Kasumi-1 (cell line): ENCODE measurements at places on chromosomes 1 and 21.

GRCh38 chr1:150165622-150166612, 16.2 kb downstream of the PLEKHO1 start:
- DNase-seq, result peak; percentile 72

- no peak for DNase-seq
Measured at GRCh38 chr1:206700445-206701036, 15.8 kb downstream of the MAPKAPK2 start.

GRCh38 chr1:231557898-231558707, 29.6 kb downstream of the TSNAX start:
- DNase-seq, result no peak

DNA sequence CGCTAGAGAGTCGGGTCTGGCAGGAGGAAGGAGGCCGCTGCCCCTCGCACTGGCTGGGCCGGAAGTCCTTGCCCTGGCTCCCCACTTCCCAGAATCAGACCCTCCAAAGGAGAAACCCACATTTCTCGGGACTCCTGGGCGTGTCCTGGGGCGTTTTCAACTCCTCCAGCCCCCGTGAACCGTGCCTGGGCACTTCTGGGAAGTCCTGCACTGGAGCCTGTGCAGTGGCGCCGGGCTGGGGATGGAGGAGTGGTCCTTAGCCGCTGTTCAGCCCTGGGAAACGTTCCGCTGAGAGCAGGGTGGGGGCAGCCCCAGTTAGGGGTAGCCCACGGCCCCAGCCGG, 3.0 kb downstream of the IGSF21 start:
- DNase-seq, result no peak

DNA sequence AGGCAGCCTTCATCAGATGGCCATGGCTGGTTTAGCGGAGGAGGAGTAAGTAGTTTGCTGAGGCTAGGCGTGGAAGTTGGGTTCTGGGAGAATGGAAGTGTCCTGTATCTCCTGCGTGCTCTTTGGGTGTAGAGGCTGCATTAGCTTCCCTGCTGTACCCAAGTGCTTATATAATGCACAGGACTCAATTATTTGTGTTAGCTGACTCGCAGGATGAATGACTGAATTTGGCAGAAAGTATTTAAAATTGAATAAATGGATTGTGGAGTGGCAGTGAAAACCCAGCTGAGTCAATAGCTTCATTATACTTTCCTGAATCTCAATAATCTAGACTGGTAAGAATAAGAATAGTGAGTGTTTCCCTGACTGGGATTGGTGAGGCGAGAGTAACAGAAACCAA, 13.8 kb downstream of the DNTTIP2 start:
- no peak for DNase-seq

GRCh38 chr1:238499021-238499420, 608.3 kb upstream of the ZP4 start:
- no peak for DNase-seq

DNA sequence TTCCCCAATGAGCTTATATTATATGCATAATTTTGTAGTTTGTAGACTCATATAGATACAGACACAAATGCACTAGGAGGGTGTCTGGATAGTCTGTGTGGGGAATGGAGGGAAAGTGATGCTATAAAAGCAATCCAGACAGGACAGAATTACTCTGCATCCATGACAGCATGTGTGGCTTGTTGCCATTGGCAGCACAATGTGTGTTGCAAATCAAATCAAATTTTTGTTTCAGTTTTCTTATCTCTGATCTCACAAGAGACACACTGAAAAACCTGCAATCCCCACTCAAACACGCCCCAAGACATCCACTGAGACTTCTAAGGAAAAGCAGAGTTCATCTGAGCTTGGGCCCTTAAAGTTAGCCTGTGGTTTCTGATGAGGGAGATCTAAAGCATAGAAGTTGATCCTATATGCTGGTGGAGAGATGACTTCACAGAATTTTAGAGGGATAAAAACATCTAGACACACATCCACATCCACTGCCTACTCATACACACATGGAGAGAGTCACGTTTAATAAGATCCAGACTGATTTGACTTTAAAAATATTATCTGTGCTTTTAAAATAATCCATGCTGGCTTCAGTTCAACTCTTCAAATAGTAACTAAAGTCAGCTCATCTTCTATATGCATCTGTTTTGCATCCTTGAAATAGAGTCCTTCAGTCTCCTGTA, 313.0 kb upstream of the PLXNA2 start:
- DNase-seq, result no peak

DNA sequence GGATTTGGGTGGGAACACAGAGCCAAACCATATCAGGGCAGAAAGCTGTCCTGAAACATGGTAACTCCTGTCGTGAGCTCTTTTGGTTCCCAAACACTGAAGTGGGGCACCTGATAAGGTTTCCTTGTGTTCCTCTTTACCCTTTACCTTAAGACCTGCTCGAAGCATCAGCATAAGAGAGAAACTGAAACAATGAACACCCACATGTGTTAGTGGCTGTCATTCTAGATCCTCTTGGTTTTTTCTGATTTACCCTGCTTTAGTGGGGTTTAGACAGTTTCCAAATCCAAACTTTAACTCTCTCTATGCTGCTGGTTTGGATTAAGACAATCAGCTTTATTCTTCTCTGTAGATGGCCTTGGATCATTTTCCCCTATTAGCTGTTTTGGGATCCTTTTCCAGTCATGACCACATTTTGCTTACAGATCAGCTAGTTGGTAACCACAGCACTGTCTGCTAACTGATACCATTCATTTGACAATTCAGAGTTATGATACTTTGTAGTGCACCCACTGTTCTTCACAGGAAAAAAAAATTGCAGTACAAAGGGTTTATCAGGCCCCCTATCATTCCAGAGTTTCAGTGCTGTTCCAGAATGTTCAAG, 975 bp upstream of the MNDA start:
- no peak for DNase-seq

GRCh38 chr1:100443811-100444571, 91.7 kb downstream of the CDC14A start:
- DNase-seq, result peak; percentile 45

- DNase-seq, result no peak
Measured at GRCh38 chr1:41153750-41154274, 88.3 kb downstream of the SCMH1 start.

- DNase-seq, result no peak
Measured at GRCh38 chr1:98256700-98257099, 335.9 kb upstream of the DPYD start.

- DNase-seq, result no peak
Measured at GRCh38 chr1:233897325-233898162, 6.9 kb upstream of the SLC35F3 start.

DNA sequence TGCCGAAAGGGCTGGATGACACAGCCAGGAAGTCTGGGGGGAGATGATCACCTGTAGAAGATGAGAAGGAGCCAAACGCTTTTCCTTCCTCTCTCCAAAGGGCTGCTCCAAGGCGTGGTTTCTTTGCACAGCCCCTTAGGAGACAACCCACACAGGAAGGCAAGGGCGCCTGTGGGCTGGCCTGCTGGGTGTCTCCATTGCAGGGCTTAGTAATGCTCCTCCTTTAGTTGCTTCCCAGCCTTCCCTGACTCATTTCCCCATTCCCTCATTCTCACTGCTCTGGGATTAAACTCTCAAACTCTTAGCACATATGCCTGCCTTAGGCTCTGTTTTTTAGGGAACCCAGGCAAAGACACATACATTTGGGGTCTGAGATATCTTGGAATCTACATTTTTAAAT, 1.7 kb upstream of the CLCA1 start:
- peak; percentile 23 for DNase-seq

GRCh38 chr1:229657993-229658755, 32.1 kb downstream of the URB2 start:
- DNase-seq, result no peak

GRCh38 chr21:19683492-19683891, 1279.9 kb upstream of the TMPRSS15 start:
- no peak for DNase-seq

DNA sequence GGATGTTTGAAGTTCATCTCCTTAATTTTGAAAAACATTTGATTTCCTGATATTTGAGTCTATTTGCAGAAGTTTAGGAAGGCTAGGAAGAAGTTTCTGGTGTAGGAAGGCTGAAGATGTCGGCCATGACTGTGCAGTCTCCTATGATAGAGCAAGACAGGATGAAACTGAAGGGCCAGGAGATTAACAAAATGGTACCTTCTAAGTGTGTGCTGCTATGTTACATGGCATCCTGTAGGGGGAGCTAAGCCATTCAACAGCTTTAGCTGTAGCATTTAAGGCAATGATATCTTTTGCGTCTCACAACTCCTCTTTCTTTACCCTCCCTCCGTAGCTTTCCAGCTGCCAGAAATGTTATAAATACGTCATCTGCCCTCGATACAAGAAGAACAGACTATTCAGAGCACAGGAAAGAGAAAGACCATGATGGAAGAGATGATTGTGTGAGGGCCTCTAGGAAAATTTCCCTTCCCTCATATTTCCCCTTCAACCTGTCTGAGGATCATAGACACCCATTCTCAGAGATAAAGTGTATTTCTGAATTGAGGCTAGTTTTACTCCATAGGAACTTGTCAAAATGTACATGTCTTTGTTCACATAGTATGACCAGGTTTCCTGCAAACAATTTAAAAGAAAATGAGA, 61.1 kb downstream of the XCL1 start:
- DNase-seq, result peak; percentile 67

DNA sequence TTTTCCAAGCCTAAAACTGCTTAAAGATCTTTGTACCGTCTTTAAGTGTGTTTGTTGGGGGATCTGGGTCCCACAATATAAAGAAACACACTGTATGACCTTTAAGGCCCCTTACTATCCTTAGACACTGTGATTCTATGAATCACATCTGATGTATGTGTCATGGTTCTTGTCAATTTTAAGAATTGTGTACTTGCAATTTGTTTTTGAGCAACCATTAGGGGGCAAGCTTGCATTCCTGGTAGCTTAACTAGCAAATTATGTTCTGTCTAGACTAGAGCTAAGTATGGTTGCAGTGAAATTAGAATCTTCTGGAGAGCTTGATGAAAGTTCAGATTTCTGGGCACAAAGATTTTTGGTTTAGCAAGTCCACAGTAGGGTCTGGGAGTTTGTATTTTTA, 219.5 kb downstream of the TPR start:
- DNase-seq, result peak; percentile 33

DNA sequence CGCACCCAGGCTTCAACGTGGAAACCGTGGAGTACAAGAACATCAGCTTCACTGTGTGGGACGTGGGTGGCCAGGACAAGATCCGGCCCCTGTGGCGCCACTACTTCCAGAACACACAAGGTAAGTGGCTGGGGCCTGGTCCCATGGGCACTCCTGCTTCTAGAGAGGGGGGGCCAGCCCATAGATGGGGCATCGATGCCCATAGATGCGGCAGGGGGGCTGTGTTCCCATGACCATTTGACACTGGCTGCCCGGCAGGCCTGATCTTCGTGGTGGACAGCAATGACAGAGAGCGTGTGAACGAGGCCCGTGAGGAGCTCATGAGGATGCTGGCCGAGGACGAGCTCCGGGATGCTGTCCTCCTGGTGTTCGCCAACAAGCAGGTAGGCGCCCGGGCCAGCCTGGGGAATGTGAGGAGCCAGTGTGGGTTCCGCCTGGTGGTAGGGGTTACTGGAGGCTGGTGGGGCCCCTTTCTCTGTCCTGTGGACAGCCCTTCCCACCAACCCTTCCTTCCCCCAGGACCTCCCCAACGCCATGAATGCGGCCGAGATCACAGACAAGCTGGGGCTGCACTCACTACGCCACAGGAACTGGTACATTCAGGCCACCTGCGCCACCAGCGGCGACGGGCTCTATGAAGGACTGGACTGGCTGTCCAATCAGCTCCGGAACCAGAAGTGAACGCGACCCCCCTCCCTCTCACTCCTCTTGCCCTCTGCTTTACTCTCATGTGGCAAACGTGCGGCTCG, 5.6 kb downstream of the C1orf35 start:
- DNase-seq, result no peak

DNA sequence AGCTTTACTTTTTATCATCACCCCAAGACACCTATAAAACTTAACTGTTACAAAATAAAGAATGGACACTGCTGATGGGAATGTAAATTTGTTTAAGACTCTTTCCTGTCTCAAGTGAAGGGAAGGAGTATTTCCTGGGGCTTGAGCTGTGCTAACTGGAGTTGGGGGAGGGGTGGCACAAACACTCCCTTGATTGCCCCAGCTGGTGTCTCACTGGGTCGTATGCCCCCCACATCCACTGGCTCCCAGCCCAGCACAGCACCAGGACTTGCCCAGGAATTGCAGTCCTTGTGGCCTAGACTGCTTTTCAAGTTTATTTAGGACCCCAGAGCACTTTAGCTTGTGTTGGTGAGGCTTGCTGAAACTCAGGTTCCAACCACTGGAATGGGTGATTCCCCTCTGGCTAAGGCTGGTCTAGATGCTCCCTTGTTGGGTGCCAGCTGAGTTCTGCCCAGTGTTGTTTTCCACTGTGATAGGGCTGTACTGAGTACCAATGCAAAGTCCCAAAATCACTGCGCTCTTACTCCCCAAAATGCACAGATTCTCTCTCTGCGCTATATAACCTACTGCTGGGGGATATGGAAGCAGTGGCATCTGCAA, 49.1 kb upstream of the DR1 start:
- no peak for DNase-seq

DNA sequence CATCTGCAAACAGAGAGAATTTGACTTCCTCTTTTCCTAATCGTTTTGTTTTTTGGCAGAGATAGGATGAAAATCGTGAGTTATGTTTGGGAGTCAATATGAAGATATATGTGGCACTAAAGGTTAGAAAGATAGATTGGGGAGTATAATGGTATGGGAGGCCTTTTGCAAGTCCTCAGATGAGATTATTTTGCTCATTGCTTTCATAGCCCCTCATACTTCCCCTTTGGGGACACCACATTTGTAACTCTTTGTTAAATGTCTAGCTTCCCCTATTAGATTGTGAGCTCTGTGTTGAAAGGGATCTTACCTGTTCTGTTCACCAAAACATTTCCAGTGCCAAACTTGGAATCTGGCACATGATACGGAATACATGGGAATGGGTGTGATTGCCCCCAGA, 30.2 kb downstream of the RAVER2 start:
- DNase-seq, result peak; percentile 21

- DNase-seq, result no peak
Measured at GRCh38 chr1:17156108-17156507, 36.9 kb upstream of the PADI2 start.

GRCh38 chr1:216064643-216065042, 358.6 kb downstream of the USH2A start:
- no peak for DNase-seq

DNA sequence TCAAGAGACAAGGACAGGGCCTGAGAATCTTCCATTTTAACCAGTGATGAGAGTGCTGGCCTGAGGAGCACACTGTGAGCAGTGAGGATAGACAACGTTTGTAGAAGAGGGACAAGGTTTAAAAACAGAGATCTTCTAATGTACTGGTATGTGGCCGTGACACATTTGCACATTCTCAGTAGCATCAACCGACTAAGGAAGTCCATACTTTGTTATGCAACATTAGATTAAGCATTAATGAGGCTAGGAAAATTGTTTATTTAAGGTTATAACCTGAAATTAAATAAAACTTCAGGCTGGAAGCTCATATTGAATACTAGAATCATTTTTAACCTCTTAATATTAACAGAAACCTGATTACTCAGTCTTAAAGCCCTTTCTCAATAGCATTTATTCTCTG, 99.0 kb downstream of the SLC45A1 start:
- DNase-seq, result no peak

DNA sequence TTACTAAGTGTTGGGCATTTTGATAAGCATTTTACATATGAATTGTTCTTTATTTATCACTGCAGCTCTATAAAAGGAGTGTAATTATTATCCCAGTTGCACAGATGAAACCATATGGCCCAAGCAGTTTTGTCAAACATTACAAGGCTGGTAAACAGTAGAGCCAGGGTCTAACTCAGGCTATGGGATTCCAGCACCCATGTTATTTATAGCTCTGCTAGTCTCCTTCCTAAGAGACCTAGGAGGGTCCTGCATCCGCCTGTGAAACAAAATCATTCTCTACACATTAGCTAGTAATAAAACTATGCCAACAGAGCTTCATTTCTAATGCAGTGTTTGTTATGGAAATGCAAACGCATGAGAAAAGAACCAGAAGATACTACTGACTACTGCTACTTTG, 58.6 kb downstream of the IL23R start:
- DNase-seq, result no peak
